BE2C (cell line): ENCODE measurements at places on chromosomes 3 and 15.

DNA sequence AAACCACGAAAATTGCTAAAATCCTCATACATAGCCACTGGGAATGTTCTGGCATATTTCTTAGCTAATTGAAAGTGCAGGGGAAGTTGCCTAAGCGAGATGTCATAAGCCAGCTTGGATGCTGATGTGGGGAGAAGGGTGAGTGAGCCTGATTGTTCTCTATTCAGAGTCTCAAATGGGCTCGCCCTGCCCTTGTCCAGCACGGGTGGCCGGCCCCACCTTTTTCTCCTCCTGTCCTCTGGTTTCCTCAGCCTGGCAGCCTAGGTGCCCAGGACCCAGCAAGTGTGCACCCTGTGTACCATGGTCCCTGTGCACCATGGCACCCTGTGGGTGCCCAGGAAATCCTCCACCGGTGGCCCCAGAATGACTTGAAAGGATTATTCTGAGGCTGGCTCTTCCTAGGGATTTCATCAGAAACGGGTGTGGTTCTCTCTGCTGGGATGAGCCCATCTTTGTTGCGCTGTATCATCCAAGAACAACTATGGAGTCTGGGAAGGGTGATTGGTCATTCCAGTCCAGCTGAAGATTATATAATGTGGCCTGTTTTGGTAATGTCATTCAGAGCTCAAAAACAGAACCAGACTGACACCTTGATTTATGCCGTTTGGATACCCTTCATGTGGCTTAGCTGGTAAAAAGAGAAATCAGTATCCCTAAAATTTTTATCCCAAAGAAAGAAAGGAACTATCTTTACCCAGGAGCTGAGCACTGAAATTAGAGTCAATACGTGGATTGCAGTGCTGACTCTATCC is 150.8 kb upstream of the BHLHE40 start:
- no peak for DNase-seq

- DNase-seq = no peak
Observed at GRCh38 chr15:65286069-65286703, 497 bp downstream of the PARP16 start.

DNA sequence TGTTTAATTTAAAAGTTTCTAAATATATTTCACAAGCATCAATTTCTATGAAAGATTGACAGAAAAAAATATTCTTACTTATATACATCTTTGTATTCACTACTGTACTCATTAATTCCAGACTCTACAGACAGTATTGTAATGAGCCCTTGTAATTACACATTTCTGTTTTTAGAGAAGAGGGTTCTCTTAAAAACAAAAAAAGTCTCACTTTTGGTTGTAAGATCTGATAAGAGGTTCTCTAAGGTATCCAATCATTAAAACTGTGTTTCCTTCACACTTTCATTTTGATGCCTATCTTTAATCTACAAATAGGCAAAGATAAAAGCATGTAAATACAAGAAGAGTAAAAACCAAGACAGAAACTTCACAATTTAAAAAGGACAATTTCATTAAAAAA is 75.6 kb downstream of the FBXL22 start:
- DNase-seq = no peak

DNA sequence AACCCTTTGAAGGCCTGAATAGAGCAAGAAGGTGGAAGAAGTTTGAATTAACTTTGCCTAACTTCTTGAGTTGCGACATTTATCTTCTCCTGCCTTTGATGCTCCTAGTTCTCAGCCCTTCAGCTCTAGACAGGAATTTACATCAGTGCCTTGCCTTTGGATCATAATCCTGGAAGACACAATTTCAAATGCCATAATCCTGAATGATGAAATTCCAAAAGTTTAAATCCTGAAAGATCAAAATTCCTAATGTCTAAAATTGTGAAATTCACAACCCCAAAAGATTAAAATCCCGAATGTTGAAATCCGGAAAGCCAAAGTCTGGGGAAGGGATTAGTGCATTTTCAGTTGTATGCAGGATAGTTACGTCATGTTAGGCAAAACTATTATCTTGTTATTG is 166.6 kb upstream of the PDZRN3 start:
- no peak for DNase-seq

DNA sequence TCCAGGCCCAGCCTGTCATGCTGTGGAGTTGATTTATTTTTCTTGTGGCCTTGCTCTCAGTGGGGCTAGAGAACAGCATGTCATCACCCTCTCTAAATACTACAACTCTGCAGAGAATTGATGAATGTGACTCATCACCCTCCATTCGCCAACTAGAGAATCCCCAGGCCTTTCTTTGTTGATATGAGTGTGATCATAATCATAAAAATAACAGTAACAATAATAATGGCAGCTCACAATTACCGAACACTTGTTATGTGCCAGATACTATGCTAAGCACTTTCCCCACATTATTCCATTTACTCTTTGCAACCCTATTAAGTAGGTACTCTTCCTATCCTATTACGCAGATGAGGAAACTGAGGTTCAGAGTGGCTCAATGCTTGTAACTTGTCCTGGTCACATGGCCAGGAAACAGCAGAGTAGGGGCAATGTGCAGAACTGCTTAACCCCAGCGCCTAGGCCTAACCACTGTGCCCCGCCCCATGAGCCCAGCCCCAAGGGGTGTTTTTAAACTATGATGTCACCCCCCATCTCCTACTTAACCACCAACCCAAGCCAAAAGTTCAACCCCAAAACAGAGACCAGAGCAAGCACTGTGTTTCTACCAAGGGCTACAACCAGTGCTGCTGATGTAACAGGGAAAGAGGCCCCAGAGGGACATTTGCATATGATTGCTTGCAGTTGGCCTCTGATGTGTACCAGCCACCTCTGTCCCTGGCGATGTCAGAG is 104.5 kb downstream of the ADCY5 start:
- DNase-seq = no peak

DNA sequence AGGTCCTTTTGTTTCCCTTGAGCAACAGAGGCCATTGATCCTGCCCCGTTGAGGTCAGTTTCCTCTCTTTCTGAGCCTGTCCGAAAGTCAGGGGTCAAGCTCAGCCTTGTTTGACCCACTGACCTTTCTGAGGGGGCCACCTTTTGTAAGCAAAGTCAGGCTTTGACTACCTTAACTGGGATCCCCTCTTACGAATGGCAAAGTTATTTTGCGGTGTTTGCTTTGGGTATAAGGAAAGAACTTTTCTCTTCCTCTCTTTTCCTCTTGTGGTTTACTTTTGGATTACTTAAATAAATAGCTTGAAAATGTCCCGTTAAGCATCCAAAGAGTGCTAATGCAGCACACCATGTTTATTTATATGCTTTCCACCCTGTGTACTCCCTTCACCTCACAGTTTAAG is 340.6 kb downstream of the THSD4 start:
- DNase-seq = no peak

- no peak for DNase-seq
Observed at GRCh38 chr3:25432176-25432720, 4.2 kb downstream of the RARB start.

GRCh38 chr15:76345880-76346668 is 9.5 kb downstream of the ISL2 start:
- DNase-seq = no peak

GRCh38 chr15:45099549-45100165 is 14.3 kb downstream of the DUOX2 start:
- DNase-seq = no peak

DNA sequence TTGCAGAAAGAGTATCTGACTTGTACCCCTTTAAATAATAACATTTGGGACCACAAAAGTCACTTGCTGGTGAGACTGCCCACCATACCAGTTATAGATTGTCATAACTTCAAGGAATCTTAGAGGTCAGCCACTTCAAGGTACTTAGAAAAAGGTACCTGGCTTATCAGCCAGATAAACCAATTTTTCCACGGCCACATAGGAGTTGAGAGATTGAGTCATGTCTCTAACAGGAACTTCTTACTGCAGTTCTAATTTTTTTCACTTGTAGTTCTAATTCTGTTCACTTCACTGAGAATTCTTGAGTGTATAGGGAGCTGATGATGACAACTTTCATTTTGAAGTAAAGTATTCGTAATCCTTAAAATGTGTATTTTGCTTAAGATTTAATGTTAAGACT is 317.1 kb upstream of the CBLB start:
- DNase-seq = no peak

GRCh38 chr15:64004056-64004455 is 42.2 kb downstream of the DAPK2 start:
- no peak for DNase-seq

DNA sequence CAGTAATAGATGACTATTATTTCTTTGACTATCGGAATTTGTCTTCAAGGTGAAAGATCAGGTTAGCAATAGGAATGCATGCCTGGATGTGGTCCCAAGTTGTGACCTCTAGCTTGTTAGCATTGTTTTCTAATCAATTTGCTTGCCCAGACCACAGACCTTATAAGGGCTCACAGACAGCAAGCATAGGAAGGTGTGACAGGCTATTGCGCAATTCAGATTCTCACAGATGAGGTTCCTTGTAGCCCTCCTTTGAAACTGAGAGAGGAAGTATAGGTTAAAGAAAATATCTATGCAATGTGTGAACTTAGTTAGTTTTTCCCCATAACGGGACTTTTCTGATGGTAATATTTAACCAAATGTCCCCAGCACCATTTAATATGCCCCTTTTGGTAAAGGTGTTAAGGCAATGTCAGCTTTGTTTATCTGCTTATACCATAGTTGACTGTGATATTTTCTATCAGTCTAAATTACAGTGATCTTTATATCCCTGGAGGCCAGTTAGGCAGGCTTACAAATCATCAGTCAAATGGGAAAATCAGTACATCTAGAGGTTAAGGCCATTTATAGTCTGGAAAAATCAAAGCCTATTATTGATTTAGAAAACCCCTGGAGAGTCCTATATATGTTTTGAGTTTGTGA is 168.1 kb upstream of the MBNL1 start:
- DNase-seq = no peak

GRCh38 chr3:14549256-14549919 is 9.2 kb upstream of the GRIP2 start:
- DNase-seq = no peak

DNA sequence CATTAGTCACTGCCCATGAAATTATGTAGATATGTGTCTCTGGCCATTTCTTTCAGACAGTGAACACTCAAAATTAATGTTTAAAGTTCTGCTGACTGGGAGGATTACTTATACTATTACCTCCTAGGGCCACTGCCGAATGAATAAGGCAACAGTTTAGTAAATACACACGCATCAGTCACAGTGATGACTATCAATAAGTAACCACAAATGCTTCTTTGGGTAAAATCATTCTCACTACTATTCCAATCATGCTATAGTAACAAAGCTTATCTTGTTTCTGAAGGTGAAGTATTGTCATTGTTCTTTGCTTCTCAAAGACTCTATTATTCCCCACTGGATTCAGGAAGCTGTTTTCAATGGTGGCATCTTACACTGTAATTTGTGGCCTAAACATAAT is 478.8 kb downstream of the EPHA3 start:
- no peak for DNase-seq

GRCh38 chr15:93932164-93932776 is 299.1 kb upstream of the MCTP2 start:
- no peak for DNase-seq

GRCh38 chr3:122930063-122930997 is 97.2 kb downstream of the SEMA5B start:
- peak; percentile 67 for DNase-seq

- DNase-seq = no peak
Observed at GRCh38 chr3:14063152-14063551, 61.5 kb downstream of the CHCHD4 start.

DNA sequence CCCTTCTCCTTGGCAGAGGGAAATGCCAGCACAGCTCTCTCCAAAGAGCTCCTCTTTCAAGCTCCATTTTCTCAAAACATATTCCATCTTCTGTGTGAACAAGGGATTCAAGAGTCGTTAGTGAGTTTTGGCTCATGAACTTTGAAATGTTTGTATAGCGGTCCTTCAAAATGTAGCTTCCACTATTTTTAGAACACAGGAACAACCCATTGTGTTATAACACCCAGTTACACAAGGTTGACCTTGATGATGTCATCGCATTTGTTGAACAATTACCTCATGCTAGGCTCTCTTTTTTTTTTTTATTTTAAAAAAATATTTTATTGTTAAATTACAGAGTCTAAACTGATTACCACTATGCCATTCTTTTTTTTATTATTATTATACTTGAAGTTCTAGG is 251.7 kb downstream of the THSD4 start:
- no peak for DNase-seq

- no peak for DNase-seq
Observed at GRCh38 chr15:57885435-57885834, 178.9 kb downstream of the POLR2M start.

DNA sequence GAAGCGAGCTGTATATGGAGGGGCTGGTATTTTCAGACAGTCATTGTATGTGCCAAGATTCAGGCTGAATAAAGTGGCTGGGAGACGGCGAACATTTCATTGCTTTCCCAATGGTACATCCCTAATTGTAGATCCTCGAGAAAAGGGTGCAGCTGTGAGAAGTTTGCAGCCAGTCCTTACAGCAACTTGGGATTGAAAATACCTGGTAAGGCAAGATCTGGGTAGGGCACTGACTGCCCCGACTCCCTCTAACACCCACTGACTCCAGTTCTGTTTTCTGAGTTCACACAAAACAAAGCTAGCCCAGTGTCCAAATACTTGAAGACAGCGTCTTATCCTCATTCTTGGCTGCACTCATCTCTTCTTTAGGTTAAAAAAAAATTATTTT is 63.7 kb downstream of the EDEM1 start:
- DNase-seq = no peak
